ENCODE measurements at places on chromosomes 6 and 20. TPM values are rescaled to one million over a fixed set of nuclear protein-coding genes. Genes with fewer than 3 reads are reported as not detected.

GRCh38 chr6:117304446-117304845 lies 39.1 kb downstream of the VGLL2 start:
- no peak overlapping the region for H3K27ac ChIP-seq
- no peak for DNase-seq
- no peaks in the 10 kb centered on the region for H3K36me3 ChIP-seq

GRCh38 chr6:4153514-4153985 lies 18.2 kb upstream of the ECI2 start:
- no peak for DNase-seq
- no peak overlapping the region for H3K4me3 ChIP-seq
- H3K27ac ChIP-seq: no peak overlapping the region
- no peaks in the 10 kb centered on the region for H3K4me1 ChIP-seq
- H3K36me3 ChIP-seq: no peaks in the 10 kb centered on the region

- H3K4me1 ChIP-seq: no peaks in the 10 kb centered on the region
- H3K4me3 ChIP-seq: no peak overlapping the region
- no peak overlapping the region for H3K27ac ChIP-seq
- H3K27me3 ChIP-seq: no peaks in the 10 kb centered on the region
These were observed 22.9 kb upstream of the RTF2 start for GRCh38 chr20:56445540-56445939.

- no peaks in the 10 kb centered on the region for H3K36me3 ChIP-seq
- H3K4me1 ChIP-seq: no peaks in the 10 kb centered on the region
- DNase-seq: no peak
- no peak overlapping the region for H3K27ac ChIP-seq
- no peaks in the 10 kb centered on the region for H3K27me3 ChIP-seq
These were observed 12.2 kb downstream of the SUN5 start for GRCh38 chr20:32991792-32992641.

The CGAS gene
- 5.9 TPM for total RNA-seq
